Activated CD8-positive, alpha-beta T cell treated with anti-CD3 and anti-CD28 coated beads for 36 hours (primary cell): ENCODE measurements at places on chromosomes 4 and X. TPM values are rescaled to one million over a fixed set of nuclear protein-coding genes. Genes with fewer than 3 reads are reported as not detected.

The DBET gene
- not detected for total RNA-seq

The NHSL2 gene
- 0.58 TPM for total RNA-seq

The FAM184B gene
- total RNA-seq: 0.05 TPM

The ZAR1 gene
- not detected for total RNA-seq

The GAGE2A gene
- total RNA-seq: not detected

The FOXO4 gene
- 6.0 TPM for total RNA-seq

The SYTL4 gene
- total RNA-seq: not detected

The CCSER1 gene
- not detected for total RNA-seq
